ENCODE measurements at places on chromosomes 2 and 18.

- no peak for DNase-seq
Observed at GRCh38 chr18:59575995-59576394, 121.2 kb downstream of the CCBE1 start.

GRCh38 chr2:229836847-229837246, 85.0 kb downstream of the TRIP12 start:
- no peak for DNase-seq

GRCh38 chr2:36404754-36405153, 49.2 kb downstream of the CRIM1 start:
- DNase-seq: no peak

- DNase-seq: no peak
Observed at GRCh38 chr2:122754561-122754960, 999.1 kb downstream of the TSN start.

DNA sequence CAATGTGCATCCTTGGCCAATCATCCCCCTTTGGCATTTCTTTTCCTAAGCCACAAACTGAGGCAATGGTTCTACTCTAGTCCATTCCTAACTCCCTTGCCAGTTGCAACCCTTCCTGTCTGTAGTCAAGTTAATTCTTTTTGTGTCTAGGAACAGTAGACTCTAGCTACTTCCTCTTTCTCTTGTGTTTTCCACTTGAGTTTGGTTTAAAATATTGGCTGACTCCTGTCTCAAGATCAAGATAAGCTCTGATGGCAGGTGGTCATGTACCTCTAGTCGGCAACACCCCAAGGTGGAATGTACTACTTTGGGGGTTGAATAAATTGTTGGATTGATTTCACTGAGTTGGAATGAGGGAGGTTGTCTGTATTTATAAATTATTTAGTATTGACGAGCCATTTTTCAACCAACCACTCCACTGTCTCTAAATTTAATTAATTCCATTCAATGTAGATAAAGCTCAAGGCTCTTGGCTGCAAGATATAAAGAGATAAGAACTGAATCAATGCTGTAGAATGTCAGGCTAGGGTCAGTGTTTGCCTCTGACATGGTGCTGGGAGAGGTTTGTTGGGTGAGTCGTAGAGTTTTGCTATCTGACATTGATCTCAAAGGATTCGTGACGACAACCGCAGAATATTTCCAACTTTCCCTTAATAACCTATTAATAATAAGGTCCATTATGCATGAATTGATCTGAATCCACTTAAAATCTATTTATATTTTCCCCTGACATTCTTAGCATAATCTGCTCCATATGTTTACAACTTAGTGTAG, 188.7 kb upstream of the APCDD1 start:
- DNase-seq: no peak

GRCh38 chr18:46555213-46555612, 101.8 kb downstream of the LOXHD1 start:
- no peak for DNase-seq

- no peak for DNase-seq
Observed at GRCh38 chr2:223909001-223909741, 36.0 kb downstream of the WDFY1 start.

DNA sequence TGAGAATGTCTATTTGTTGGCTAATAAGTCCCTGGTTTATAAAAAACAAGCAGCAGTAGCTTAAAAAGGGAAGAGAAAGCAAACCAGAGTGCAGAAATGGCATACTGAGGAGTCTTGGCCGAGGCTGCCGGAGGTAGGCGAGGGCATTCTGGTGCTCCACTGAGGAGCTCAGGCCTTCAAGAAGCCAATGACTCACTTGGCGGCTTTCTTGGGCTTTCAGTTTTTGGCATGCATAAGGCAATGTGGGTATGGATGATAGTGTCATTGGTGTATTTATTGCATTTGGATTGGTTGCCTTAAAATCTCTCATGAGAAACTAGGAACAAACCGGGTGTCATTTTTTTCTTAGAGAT, 119.6 kb upstream of the ARL5A start:
- DNase-seq: peak; percentile 13

DNA sequence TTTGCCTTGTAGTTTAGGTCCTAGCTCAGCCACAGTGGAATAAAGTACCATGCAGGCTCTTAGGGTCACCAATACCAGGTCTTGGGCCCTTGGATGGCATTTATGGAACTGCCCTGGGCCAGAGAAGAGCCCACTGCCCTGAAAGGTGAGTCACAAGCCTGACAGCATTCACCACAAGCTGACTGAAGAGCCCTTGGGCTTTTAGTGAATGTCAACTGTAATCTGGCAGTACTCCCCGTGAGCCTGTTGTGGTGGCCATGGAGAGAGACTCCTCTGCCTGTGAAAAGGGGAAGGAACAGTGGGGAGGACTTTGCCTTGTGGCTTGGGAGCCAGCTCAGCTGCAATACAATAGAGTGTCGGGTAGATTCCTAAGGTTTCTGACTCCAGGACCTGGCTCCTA, 1389.7 kb downstream of the DSC3 start:
- no peak for DNase-seq

- no peak for DNase-seq
Observed at GRCh38 chr2:46471-47345, at the start of gene FAM110C. Gene FAM110C, minus strand, starts transcription at chr2:46505. Its CDS starts 120 bp downstream, at chr2:46385.

- no peak for DNase-seq
Observed at GRCh38 chr2:16974688-16975087, 309.1 kb upstream of the CYRIA start.

- no peak for DNase-seq
Observed at GRCh38 chr2:51151490-51152140, 119.7 kb upstream of the NRXN1 start.

DNA sequence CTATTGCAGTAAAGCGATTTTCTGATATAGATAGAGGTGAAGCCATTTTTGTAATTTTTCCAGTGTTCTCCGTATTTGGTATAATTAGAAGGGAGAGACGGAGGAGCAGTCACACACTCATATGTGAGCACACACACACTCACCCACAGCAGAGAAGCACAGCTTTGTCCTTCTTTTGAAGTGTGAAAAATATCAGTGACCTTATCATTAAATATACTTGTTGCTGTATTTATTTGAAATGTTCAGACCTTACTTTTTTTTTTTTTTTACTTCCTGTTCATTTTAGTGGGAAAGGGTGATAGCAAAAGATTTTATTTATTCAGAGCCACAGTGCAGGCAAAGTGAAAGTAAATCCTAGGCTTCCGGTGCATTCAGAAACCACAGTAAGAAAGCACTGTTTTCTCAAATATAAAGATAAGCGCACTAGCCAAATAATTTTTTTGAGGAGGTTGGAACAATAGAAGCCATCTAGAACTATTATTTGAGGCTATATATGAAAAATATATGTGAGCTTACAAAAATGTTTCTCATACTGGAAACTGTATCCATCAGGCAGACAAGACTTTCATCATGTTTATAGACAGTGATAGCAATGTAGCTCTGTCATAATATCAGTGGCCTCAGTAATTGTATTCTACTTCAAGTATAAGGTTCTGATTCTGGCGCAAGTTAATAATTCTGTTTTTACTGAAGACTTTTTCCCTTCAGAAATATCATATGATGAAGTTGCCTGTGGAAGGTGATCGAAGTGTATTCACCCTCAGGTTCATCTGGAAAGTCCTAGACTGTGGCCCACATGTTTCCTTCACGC, 37.2 kb downstream of the TSHZ1 start:
- peak; percentile 51 for DNase-seq

GRCh38 chr2:6184532-6185292, 492.5 kb downstream of the SOX11 start:
- DNase-seq: no peak

- no peak for DNase-seq
Observed at GRCh38 chr2:2826621-2827020, 495.5 kb upstream of the MYT1L start.

DNA sequence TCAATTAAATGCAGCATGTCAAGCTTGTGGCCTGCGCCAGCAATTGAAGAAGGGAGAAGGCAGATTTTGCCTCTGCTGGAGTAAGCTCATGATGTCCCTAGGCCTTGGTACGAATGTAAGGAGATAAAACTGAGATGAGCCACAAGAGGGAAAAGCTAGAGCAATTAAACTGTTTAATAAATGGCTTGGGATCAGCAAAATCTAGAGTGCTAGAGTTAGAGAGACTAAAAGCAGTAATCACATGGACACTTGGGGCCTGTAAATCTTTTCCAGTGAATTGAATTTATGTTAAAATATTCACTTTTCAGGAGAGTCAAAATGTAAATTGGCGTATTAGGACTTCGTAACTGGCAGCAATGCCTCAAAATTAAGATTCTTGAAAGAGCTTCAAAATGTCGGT, 86.2 kb downstream of the CDK15 start:
- DNase-seq: no peak

GRCh38 chr2:37558623-37559022, 112.8 kb downstream of the CDC42EP3 start:
- DNase-seq: no peak
